ENCODE measurements at places on chromosomes 1 and 21. TPM values are rescaled to one million over a fixed set of nuclear protein-coding genes. Genes with fewer than 3 reads are reported as not detected.

The PCSK9 gene
- total RNA-seq: not detected

The FALEC gene
- total RNA-seq: 1.1 TPM

The ITLN2 gene
- not detected for total RNA-seq

DNA sequence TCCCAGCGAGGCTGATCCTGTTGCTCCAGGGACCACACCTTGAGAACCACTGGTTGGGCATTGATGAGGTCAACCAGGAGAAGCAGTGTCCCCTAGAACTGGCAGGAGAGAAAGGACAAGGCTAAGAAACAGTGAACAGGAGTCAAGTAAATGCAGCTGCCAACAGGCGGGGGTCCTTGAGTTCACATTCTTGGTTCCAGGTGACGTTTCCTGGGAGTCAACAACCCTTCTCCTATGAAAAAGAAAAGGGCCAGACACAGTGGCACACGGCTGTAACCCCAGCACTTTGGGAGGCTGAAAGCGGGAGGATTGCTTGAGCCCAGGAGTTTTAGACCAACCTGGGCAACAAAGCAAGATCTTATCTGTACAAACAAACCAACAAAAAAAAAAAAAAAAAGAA is 98.3 kb downstream of the KAZN start:
- DNase-seq: no peak

DNA sequence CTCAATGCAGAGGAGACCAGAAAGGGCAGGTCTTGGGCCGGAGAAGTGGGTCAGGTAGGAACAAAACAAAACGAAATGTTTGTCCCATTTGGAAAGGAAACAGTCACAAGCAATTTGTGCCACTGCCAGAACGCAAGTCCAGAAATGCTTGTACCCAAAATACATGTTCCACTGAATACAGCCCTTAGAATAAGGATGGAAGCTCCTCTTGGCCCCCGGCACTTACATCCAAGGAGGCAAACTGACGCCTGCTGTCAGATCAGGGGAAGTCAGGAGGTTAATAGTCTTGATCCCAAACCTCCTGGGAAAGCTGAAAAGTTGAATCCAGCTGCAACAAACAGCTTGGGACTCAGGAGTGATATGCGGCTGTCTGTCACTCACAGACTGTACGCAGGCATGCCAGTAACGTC is 75.9 kb upstream of the GALNT2 start:
- DNase-seq: no peak

- no peak for DNase-seq
Measured at GRCh38 chr1:217090060-217090911, 367.1 kb upstream of the ESRRG start.

DNA sequence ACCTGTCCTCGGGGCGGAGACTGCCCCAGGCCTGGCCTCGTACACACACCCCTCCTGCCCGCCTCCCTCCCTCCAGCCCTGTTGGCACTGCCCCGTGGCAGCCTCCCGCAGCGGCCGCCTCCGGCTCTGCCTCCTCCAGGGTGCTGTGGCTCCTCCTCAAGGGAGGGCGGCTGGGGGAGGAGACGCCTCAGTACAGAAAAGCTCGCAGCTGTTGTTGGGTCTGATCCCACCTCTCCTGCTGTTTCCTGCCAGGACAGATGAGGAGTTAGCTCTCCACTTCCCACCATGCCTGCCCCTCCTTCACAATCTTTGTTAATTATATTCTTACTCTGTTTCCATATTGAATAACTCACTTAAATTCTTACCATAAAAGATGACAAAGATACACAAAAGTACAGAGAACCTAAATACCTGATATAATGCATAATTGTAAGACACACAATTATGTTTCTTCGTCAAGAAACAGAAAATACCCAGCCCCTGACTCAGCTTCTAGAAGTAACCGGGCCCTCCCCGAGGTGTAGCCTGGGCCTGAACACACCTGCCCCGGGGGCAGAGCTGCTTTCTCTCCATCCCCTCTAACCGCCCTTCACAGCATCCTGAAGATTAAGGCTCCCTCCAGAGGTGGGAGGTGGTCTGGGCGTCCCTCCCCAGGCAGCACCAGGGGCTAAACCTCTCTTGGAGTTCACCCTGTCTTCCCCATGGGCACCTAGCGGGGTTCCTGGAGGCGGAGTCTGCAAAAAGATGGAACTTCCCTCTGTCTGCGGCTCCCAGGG is 30.6 kb upstream of the COL6A1 start:
- no peak for DNase-seq
